ENCODE measurements at places on chromosomes 12 and 14. TPM values are rescaled to one million over a fixed set of nuclear protein-coding genes. Genes with fewer than 3 reads are reported as not detected.

- no peaks in the 10 kb centered on the region for H3K27me3 ChIP-seq
- no peak overlapping the region for H3K4me3 ChIP-seq
- peaks cover 47% of the 10 kb centered on the region for H3K4me1 ChIP-seq
- no peak for DNase-seq
Observed at GRCh38 chr12:64700532-64700931, 58.7 kb downstream of the GNS start.

- H3K27me3 ChIP-seq, result no peaks in the 10 kb centered on the region
- H3K27ac ChIP-seq, result no peak overlapping the region
- no peak overlapping the region for H3K4me3 ChIP-seq
- no peaks in the 10 kb centered on the region for H3K36me3 ChIP-seq
- no peak for DNase-seq
Observed at GRCh38 chr14:85599939-85600338, 70.0 kb downstream of the FLRT2 start.

DNA sequence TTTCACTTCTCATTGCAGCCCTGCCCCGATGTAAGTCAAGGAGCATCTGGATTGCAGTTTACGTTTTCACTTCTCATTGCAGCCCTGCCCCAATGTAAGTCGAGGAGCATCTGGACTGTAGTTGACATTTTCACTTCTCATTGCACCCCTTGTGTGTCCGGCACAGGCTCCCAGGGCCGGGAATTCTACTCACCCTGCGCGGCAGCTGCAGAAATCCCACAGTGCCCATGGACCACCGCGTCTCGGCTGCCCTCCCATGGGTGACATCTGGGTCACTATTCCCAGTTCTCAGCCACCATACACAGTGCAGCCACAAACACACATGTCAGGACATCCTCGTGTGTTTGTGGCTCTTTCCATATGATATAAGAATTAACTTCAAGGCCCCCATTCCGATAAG lies 378.5 kb downstream of the ADGRD1 start:
- H3K4me3 ChIP-seq, result no peak overlapping the region
- no peaks in the 10 kb centered on the region for H3K36me3 ChIP-seq
- H3K27ac ChIP-seq, result no peak overlapping the region
- peaks cover 3% of the 10 kb centered on the region for H3K27me3 ChIP-seq

GRCh38 chr12:47590771-47591360 lies 115.0 kb downstream of the RPAP3 start:
- H3K27ac ChIP-seq, result no peak overlapping the region
- peaks cover 3% of the 10 kb centered on the region for H3K4me1 ChIP-seq
- H3K36me3 ChIP-seq, result no peaks in the 10 kb centered on the region
- H3K27me3 ChIP-seq, result no peaks in the 10 kb centered on the region
- no peak overlapping the region for H3K4me3 ChIP-seq

Gene ARMH4
- total RNA-seq, result not detected

- no peaks in the 10 kb centered on the region for H3K36me3 ChIP-seq
- H3K4me3 ChIP-seq, result no peak overlapping the region
- no peaks in the 10 kb centered on the region for H3K27me3 ChIP-seq
- no peak for DNase-seq
Observed at GRCh38 chr12:33639975-33640374, 200.4 kb upstream of the SYT10 start.

DNA sequence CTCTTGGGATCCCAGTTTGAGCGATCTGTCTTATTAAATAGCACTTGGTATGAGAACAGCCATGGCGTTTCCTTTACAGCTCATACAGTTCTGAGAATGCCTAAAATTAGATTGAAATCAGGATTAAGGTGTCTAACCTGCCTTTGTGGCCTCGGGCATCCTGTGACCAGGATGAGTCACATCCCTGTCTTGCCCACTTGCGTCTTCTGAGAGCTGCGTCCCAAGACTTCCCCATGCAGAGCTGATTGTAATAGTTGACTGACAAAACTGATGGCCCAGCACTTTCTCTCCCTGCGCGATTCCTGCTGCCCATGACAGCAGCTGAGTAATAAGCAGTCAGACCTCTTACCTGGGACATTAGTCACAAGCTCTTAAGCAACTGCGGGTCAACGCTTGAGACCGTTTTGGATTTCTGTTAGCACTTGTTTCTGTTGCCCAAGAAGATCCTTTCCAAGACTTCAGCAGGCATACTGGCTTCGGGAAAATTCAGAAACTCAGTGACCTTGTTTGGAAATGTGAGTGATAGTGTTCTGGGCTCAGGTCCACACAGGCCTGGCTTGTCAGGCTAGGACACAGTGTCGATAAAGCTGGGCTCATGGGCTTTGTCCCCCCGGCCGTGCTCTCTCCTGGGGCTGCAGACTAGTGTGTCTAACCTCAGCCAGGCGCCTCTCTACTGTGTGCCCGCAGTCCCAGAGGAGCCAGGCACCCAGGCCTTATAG lies 169.9 kb upstream of the HIF1A start:
- H3K4me3 ChIP-seq, result peak overlapping the region; percentile 6
- DNase-seq, result peak; percentile 86
- peaks cover 87% of the 10 kb centered on the region for H3K4me1 ChIP-seq

Gene HOXC4
- total RNA-seq, result not detected

Gene TMTC1
- total RNA-seq, result 0.04 TPM

GRCh38 chr14:80805136-80805535 lies 136.4 kb downstream of the CEP128 start:
- H3K27ac ChIP-seq, result no peak overlapping the region
- DNase-seq, result no peak
- peaks cover 32% of the 10 kb centered on the region for H3K36me3 ChIP-seq
- H3K27me3 ChIP-seq, result no peaks in the 10 kb centered on the region

Gene AQP5
- total RNA-seq, result not detected

DNA sequence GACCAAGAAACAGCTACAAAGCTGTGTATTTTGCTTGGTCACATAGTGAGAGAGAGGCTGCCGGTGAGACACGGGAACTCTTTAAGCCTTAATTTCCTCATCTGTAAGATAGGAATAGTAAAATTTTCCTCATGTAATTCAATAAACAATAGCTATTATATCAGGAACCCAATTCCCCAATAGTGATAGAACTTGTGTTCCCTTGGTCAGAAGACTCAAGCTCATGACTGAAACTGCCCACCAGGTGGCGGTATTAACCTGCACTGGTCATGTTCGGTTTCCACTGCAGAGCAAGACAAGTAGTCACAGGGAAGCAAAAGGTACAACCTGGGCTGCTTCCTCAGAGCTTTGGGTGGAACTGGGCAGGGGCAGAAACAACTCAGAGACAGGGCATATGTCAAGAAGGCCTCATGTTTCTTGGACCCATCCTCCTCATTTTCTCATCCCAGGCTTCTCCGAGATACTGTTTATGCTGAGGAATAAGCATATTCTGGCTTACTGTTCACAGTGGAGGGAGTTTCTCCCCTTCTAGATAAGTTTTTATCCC lies 4.2 kb upstream of the AJUBA start:
- H3K27ac ChIP-seq, result no peak overlapping the region
- peak; percentile 95 for DNase-seq
- no peaks in the 10 kb centered on the region for H3K36me3 ChIP-seq
- no peaks in the 10 kb centered on the region for H3K4me1 ChIP-seq

Gene RPL10L
- total RNA-seq, result not detected

DNA sequence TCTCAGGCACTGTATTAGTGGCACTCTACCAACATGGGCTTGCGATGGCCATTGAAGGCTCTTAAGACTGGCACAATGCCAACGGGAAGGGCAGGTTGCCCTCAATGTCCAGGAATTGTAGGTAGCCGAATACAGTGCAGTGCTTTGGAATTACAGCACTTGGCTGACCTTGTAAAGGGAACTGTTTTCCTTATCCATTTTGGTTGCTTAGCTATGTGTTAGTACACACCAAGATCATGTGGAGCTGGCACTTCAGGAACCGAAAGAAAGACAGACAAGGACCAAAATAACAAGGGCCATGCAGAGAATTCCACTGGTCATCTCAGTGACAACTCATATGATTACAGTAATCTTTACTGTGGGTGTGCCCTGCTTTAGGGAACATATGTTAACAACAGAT lies 72.7 kb downstream of the DYRK2 start:
- no peak overlapping the region for H3K4me3 ChIP-seq
- no peak overlapping the region for H3K27ac ChIP-seq
- no peaks in the 10 kb centered on the region for H3K4me1 ChIP-seq
- H3K27me3 ChIP-seq, result no peaks in the 10 kb centered on the region

GRCh38 chr12:29066011-29066588 lies 83.0 kb upstream of the FAR2 start:
- H3K4me3 ChIP-seq, result no peak overlapping the region
- DNase-seq, result peak; percentile 45
- H3K36me3 ChIP-seq, result no peaks in the 10 kb centered on the region
- no peak overlapping the region for H3K27ac ChIP-seq
- H3K4me1 ChIP-seq, result peaks cover 2% of the 10 kb centered on the region

DNA sequence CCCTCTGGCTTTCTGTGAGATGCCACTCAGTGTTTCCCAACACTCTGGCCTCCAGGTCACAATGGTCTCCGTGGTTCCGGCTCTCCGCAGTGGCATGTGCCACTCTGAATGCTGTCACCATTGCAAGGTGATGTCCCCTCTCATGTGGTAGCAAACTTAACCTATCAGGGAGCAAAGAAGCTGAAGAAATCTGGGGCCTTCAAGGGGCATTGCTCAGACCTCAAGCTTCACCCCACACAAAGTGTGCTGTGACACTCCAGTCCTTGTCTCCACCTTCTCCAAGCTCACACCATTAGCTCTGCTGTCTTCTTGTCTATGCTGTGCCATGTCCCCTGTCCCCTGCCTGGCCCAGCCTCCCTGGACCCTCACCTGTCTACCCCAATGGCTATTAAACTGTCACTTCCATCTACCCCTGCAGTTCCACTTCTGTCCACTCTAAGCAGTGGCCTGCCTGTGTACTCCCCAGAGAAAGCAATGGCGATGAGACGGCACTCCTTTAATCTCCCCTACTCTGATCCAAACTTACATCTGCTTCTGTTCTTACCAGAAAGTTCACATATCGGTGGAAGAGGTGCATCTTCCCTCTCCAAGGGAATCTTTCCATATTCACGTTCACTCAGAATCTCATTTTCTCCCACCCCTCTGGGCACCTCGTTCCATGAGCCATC lies 93.7 kb downstream of the DHRS2 start:
- DNase-seq, result no peak
- H3K27me3 ChIP-seq, result peaks cover 11% of the 10 kb centered on the region
- H3K4me3 ChIP-seq, result no peak overlapping the region
- no peaks in the 10 kb centered on the region for H3K36me3 ChIP-seq
- no peaks in the 10 kb centered on the region for H3K4me1 ChIP-seq

Gene SETD3
- total RNA-seq, result 51.5 TPM

Gene MDGA2
- not detected for total RNA-seq

GRCh38 chr14:65170768-65171507 lies 68.6 kb upstream of the MAX start:
- peak overlapping the region; percentile 76 for H3K27ac ChIP-seq
- DNase-seq, result peak; percentile 73
- peak overlapping the region; percentile 71 for H3K4me3 ChIP-seq
- H3K27me3 ChIP-seq, result peaks cover 9% of the 10 kb centered on the region

DNA sequence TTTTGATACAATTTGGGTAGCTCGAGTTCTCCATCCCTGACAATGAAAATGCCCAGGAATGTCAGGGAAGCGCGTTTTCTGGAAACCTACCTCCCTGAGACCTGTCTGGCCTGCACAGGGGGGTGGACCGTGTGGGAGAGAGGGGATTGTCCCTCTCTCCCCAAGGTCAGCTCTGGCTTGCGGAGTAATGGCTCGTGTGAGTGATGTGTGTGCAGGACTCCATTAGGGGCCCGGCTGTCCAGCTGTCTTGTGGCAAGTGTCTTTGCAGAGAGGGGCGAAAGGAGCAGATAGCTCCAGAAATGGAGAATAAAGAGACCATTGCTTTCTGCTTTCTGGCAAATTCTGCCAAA lies 215.3 kb downstream of the CHST11 start:
- peak overlapping the region; percentile 41 for H3K4me3 ChIP-seq
- no peak for DNase-seq
- H3K27ac ChIP-seq, result peak overlapping the region; percentile 93
- peaks cover 60% of the 10 kb centered on the region for H3K4me1 ChIP-seq
- no peaks in the 10 kb centered on the region for H3K27me3 ChIP-seq

Gene DNAJC22
- total RNA-seq, result 0.05 TPM

- H3K4me1 ChIP-seq, result peaks cover 6% of the 10 kb centered on the region
- no peak overlapping the region for H3K27ac ChIP-seq
- H3K4me3 ChIP-seq, result no peak overlapping the region
- H3K27me3 ChIP-seq, result peaks cover 17% of the 10 kb centered on the region
- DNase-seq, result no peak
Observed at GRCh38 chr12:65126482-65126881, 5.4 kb upstream of the WIF1 start.

- no peaks in the 10 kb centered on the region for H3K27me3 ChIP-seq
- H3K4me3 ChIP-seq, result peak overlapping the region; percentile 80
- peaks cover 12% of the 10 kb centered on the region for H3K4me1 ChIP-seq
- peak overlapping the region; percentile 58 for H3K27ac ChIP-seq
- no peak for DNase-seq
Observed at GRCh38 chr14:74019408-74020137, 424 bp downstream of the BBOF1 start.

GRCh38 chr12:132560364-132560613 lies 50.1 kb downstream of the LRCOL1 start:
- H3K27ac ChIP-seq, result no peak overlapping the region
- peak; percentile 56 for DNase-seq
- H3K36me3 ChIP-seq, result peaks cover 2% of the 10 kb centered on the region
- H3K4me1 ChIP-seq, result peaks cover 13% of the 10 kb centered on the region

Gene DDN
- total RNA-seq, result 0.61 TPM

DNA sequence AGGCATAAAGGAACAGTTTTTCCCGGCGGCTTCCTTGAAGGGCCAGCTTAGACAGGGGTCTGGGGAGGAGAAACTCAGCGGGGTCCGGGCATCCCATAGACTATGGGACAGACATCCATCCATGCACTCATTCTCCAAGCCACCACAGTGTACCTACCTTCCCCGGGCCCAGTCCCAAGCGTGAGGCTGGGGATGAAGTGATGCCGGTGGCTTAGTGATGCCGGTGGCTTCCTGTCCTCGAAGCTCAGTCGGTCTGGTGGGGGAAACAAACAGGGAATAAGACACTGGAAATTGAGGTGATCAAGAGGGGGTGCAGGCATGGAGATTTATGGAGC lies 421 bp downstream of the RTL1 start:
- H3K27me3 ChIP-seq, result peaks cover 40% of the 10 kb centered on the region
- H3K27ac ChIP-seq, result no peak overlapping the region
- no peaks in the 10 kb centered on the region for H3K36me3 ChIP-seq
- no peaks in the 10 kb centered on the region for H3K4me1 ChIP-seq
- no peak overlapping the region for H3K4me3 ChIP-seq

DNA sequence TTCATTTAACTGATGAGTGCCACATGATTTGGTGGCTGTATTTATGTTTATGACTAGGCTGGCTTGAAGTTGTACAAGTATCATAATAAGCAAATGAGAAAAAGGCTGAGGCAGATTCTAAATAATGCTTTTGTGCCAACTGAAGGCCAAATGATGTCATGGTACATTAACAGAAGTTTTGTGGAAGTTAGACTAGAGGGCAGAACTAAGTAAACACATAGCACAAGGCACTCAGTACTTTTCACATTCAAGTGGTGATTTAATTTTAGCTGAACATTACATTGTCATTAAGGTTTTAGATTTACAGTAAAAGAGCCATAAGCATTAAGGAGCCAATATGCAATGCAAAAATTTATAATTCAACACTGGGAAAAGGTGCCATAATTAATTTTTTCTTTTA lies 21.1 kb downstream of the PPP1CC start:
- peaks cover 88% of the 10 kb centered on the region for H3K36me3 ChIP-seq
- peaks cover 38% of the 10 kb centered on the region for H3K4me1 ChIP-seq
- no peak overlapping the region for H3K4me3 ChIP-seq
- peak overlapping the region; percentile 61 for H3K27ac ChIP-seq
- DNase-seq, result no peak

Gene FAM234B
- 12.2 TPM for total RNA-seq

Gene TOX4
- total RNA-seq, result 85.6 TPM

Gene OASL
- total RNA-seq, result 13.9 TPM

All from activated CD4-positive, alpha-beta T cell treated with anti-CD3 and anti-CD28 coated beads for 36 hours (primary cell).